ENCODE measurements at places on chromosomes 6 and 20. TPM values are rescaled to one million over a fixed set of nuclear protein-coding genes. Genes with fewer than 3 reads are reported as not detected.

LY6G6F gene
- total RNA-seq = not detected

GSTA1 gene
- total RNA-seq = not detected

MDFI gene
- total RNA-seq = 64.2 TPM

RPP40 gene
- total RNA-seq = 9.3 TPM

OLIG3 gene
- 0.14 TPM for total RNA-seq

STMND1 gene
- not detected for total RNA-seq

SLC17A4 gene
- total RNA-seq = not detected

GRCh38 chr6:99607416-99608036, 893 bp downstream of the PRDM13 start:
- no peak for DNase-seq

DNA sequence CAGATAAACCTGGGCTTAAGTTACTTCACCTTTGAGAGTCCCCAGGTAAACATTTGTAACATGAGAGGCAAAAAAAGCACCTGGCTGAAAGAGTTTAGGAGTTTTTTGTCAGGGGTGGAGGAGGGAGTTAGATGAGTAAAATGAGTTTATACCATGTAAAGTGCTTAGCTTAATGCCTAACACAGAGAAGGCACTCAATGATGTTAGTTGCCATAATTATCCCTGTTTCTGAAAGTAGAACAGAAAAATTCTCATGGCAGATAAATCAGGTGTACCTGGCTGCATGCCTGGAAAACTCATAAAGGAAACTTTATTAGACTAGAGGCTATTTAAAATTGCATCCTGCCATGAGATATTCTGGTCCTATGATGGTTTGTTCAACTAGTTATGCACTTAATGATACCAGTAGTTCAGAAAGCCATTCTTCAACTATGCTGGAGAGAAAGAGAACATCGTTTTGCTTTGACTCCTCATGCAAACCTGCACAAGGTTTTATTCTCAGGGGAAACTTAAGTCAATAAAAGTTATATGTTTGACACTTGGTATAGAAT, 40.4 kb downstream of the FBXO5 start:
- DNase-seq = no peak

- peak; percentile 14 for DNase-seq
Observed at GRCh38 chr6:137707590-137708360, 159.3 kb upstream of the TNFAIP3 start.
